ENCODE measurements at places on chromosomes 4 and X.

DNA sequence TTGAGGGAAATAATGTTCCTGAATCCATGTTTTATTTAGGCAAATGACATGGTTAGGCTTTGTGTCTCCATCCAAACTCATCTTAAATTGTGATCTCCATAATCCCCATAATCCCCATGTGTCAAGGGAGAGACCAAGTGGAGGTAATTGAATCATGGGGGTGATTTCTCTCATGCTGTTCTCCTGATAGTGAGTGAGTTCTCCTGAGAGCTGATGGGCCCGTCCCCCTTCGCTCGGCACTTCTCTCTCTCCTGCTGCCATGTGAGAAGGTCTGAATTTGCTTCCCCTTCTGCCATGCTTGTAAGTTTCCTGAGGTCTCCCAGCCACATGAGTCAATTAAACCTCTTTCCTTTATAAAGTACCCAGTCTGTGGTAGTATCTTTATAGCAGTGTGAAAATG is 563.0 kb upstream of the NR3C2 start:
- no peak for DNase-seq

GRCh38 chr4:114924311-114924710 is 189.1 kb downstream of the NDST4 start:
- DNase-seq = no peak

- no peak for DNase-seq
Measured at GRCh38 chr4:13942977-13943376, 315.5 kb upstream of the BOD1L1 start.

DNA sequence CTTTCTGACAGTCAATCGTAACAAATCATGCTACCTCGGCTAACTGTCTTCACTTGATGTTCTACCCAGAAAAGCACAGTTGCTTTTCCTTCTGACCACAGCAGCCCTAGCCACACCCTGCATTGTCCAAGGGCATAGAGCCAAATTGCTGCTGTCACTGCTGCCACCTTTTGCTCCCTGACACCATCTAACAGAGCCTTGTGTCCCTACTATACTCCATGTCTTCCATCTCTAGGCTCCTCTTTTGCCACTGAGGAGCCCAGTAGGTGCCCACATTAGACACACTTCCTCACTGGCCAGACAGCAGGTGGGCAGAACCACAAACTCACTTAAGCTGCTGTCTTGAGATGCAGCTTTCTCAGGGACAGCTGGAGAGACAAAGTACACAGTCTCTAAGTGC is 91.4 kb downstream of the ANXA3 start:
- DNase-seq = no peak

DNA sequence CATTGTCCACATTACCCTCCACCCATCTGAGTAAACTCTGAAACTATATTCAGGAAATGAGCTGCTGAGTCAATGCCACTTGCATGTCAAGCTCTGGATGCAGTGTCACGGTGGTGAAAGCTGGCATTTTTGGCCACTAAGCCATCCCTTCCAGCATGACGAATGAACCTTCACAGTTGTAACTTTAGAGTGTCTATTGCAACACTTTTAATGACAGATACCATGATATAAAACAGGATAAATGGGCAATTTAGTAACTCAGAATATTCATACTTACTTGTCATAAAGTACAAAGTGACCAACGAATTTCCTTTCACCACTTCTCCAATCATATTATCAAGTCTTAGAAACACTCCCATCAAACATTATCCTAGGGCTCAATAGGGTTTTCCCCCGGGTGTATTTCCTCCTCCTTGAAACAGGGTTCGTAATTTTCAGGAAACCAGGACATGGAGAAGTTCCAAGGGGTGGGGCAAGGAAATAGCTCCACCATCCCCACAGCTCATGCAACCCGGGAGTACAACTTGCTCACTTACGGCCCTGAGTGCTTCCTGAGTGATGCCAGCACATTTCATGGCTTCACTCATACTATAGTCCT is 73.1 kb downstream of the MTHFD2L start:
- DNase-seq = no peak

DNA sequence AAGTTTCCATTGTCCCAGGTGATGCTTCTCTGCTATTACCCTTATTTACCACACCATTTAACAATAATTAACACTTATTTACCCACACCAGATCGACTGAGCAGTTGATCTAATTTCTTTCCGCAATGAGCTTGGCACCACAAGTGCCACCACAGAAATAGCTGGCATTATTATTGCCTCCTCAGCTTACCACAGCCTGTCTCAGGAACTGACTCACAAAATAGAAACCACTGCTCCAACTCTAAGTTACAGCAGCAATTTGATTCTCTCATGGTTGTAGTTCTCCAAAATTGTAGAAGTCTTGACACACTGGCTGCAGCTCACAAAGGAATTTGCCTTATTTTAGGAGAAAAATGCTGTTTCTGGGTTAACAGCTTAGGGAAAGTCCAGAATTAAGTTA is 22.5 kb downstream of the ZNF721 start:
- no peak for DNase-seq

- no peak for DNase-seq
Measured at GRCh38 chr4:176309772-176310171, 10.0 kb upstream of the SPCS3 start.

- DNase-seq = no peak
Measured at GRCh38 chrX:131958724-131959123, 64.4 kb upstream of the STK26 start.

DNA sequence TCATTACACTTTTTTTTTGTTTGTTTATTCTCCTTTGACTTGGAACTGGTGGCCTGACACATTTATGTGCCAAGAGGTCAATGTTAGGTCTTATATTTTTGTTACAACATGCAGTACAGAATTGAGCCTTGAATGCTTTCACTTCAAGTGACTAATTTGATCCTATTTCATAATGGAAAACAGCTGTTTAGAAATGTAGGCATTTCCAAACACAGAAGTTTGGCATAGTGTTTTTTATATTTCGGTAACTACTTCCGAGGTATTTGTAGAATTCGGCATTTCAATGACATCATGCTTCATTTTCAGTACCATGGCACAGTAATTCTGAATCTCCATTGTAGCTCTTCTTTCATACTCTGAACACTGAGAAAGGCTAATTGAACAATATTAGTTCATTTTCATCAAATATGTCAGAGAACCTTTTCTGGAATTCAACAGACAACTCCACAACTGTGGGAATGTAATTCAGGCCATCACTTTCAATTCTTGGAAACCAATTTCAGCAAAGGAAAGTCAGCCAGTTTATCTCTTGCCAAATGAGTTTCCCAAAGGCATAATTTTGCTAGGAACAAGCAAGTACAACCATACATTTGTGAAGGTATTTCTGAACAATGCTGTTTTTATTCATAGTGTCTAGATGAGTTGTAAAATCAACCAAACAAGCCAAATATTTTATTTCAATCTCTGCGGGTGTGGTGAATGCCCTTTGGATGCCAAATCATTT is 11.4 kb downstream of the FAM120C start:
- no peak for DNase-seq

GRCh38 chr4:153676486-153676885 is 7.6 kb upstream of the TLR2 start:
- no peak for DNase-seq

GRCh38 chr4:37434469-37434868 is 189.9 kb downstream of the NWD2 start:
- no peak for DNase-seq

- no peak for DNase-seq
Measured at GRCh38 chrX:80223982-80224579, 196.2 kb upstream of the TENT5D start.

DNA sequence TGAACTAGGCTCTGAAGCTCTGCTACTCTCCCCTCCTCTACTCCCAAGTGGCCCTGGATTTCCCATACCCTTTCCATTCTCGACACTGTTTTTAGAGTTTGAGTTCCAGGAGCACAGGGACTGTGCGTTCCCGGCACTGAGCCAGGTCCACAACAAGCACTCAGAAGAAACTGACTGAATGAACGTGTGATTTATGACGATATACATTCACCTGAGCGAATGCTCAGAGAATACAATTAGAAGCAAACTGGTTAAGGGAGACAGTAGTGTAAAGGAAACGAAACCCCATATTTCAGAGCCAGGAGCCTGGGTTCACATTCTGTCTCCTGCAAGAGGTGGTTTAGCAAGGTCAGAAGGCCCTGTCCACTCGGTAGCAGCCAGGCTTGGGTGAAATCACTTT is 1.4 kb upstream of the KIAA0232 start:
- DNase-seq = no peak

GRCh38 chrX:5775846-5776430 is 452.7 kb downstream of the NLGN4X start:
- DNase-seq = no peak

DNA sequence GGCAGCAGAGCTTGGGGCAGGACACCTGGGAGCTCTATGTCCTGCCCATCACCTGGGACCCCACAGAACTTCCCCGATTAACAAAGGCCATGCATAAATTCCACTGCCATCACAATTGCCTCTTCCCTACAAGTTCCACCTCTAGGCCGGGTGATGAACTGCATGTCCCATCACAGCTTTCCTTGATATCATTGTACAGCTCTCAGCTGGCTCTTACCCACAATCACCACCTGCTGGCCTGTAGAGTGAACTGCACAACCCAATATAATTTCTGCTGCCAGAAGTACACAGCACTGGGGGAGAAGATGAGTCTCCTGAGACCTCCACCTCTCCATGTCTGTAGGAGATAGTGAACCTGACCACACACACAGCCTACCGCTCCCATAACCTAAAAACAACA is 285.0 kb upstream of the AADAT start:
- no peak for DNase-seq

GRCh38 chr4:152072001-152072485 is 311.2 kb upstream of the GATB start:
- DNase-seq = no peak

DNA sequence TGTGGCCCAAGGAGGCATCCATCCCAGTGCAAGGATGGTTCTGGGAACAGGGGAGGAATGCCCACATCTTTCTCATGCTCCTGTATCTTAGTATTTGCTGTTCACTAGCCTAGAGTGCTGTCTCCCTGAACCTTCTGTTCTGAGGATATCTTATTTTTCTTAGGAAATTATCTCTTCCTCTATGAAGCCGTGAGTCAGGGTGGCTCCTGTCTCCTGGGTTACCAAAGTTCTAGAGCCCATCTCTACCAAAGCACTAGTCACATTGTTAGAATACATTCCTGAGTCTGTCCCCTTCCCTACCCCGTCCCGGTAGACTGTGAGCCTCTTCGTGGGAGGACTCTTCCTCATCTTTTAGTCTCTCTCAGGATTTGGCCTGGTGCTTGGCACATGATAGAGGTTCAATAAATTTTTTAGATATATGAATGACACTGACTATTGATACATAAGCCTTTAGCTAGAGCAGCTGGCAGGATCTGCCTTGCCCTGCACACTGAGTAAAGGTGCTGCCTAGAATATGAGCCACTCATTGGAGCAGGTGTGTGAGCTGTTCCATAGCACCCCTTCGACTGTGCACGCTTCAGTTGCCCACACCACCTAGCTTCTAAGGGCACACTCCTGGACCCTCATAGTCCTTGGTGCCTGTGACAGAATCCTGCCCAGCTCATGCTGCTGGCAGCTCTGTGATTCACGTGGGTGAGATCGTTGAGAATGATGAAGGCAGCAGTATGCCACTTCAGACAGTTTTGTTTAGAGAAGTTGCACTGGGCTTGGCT is 13.3 kb downstream of the CXCR3 start:
- no peak for DNase-seq

- DNase-seq = no peak
Measured at GRCh38 chr4:4443821-4444220, 56.9 kb downstream of the NSG1 start.

- no peak for DNase-seq
Measured at GRCh38 chr4:112901962-112902411, 147.5 kb upstream of the ANK2 start.
